Cortex of kidney (tissue), 1 donor: ENCODE measurements at places on chromosomes 3 and 15.

DNA sequence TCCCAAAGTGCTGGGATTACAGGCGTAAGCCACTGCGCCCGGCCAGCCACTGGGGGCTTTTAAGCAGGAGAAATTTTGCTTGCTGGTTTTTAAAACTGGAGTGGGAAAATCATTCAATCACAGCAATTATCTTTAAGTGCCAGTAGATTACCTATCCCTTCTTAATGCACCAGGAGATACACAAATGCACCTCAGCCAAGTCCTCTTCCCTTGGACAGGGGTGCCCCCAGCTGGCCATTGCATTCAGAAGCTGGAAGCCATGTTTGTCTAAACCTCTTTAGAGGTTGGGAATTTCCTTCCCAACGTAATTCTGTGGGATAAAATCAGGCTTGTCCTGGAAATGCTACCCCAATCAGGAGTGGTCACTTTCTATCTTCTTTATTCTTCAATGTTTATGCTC lies 26.6 kb downstream of the MIX23 start:
- DNase-seq: no peak

- DNase-seq: no peak
Observed at GRCh38 chr3:70182166-70182565, 130.3 kb downstream of the MDFIC2 start.

DNA sequence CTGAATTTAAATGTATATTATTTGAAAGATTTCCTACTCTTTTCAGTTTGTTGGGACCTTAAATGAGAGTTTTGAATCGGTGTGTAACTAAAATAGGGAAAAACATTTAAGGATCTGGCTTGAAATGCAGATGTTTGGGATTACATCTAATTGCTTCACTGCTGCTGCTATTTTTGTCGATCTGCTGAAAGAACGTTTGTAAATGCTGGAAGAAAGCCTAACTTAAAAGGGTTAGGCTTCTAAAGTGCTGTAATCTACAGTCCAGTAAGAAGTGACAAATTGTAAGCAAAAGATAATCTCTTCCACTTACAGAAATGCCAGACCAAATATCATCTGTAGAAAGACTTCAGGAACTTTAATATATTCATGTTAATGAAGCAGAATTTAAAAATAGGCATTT lies 691.6 kb downstream of the ZNF385D start:
- DNase-seq: no peak

GRCh38 chr15:25741256-25741580 lies 121.9 kb downstream of the ATP10A start:
- no peak for DNase-seq

DNA sequence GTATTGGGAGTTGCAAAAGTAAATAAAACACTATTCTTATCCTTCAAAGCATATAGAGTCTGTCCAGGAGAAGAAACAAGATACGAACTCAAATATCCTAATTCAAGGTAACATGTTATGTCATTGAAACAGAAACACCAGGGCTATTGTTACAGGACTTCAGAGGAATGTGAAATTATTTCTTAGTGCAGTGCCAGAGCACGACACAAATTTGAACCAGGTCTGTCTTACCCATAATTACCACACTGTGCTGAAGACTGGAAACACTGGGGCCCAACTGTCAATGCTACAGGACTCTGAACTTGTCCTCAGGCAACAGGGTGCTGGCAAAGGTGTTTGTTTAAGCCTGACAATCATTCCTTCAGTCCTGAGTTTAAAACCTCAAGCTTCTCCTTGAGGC lies 633.6 kb upstream of the UBE2E2 start:
- no peak for DNase-seq

DNA sequence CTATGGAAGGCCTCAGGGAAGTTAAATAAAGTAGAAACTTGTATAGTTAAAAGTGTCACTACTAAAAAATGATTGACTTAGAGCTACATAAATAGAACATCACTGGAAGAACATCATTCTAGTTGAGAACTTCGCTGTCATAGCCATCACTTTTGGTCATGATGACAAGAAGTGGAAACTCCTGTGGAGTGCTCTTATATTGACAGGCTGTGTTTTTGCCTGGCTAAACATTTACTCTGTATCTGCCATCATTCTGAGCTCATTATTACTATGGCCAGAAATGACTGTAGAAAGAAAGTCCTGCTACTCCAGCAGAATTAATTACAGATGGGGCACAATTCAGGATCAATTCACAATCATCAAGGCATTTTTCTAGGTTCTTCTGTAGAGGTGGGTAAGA lies 165.1 kb upstream of the GOLIM4 start:
- DNase-seq: no peak

GRCh38 chr3:159783780-159784742 lies 204.6 kb upstream of the IL12A start:
- DNase-seq: no peak

DNA sequence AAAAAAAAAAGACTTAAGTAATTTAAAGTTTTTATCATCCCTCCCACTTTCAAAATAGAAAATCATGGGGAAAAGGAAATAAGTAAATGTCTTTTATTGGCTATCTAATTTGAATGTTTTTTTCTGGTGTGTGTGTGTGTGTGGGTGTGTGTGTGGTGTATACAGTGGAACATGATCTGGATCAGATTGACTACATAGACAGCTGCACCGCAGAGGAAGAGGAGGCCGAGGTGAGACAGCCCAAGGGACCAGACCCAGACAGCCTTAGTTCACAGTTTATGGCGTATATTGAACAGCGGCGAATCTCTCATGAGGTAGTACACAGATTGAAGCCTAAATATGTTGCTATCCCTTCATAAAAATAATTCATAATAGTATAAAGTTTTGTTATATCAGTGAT lies 44.5 kb downstream of the LRCH3 start:
- no peak for DNase-seq

GRCh38 chr3:10975695-10976234 lies 16.8 kb upstream of the SLC6A1 start:
- no peak for DNase-seq

- DNase-seq: no peak
Observed at GRCh38 chr15:26438316-26438715, 334.6 kb downstream of the GABRB3 start.

DNA sequence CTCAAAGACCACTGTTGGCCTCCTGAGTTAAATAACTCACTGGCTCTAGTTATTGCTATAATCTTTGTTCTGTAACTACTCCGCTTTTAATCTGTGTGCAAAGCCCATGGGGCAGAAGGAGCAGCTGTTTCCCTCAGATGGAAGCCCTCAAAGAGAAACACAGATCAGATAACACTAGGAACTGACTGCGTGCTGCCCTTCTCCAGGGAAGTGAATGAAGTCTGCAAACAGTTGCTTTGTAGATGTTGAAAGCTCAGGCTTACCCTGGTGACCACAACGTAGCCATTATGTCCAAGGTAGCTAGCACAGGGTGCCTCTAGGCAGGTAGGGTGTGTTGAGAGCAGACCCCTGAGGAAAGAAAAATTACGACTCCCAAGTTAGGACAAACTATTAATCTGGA lies 152.3 kb upstream of the STAC start:
- DNase-seq: no peak

DNA sequence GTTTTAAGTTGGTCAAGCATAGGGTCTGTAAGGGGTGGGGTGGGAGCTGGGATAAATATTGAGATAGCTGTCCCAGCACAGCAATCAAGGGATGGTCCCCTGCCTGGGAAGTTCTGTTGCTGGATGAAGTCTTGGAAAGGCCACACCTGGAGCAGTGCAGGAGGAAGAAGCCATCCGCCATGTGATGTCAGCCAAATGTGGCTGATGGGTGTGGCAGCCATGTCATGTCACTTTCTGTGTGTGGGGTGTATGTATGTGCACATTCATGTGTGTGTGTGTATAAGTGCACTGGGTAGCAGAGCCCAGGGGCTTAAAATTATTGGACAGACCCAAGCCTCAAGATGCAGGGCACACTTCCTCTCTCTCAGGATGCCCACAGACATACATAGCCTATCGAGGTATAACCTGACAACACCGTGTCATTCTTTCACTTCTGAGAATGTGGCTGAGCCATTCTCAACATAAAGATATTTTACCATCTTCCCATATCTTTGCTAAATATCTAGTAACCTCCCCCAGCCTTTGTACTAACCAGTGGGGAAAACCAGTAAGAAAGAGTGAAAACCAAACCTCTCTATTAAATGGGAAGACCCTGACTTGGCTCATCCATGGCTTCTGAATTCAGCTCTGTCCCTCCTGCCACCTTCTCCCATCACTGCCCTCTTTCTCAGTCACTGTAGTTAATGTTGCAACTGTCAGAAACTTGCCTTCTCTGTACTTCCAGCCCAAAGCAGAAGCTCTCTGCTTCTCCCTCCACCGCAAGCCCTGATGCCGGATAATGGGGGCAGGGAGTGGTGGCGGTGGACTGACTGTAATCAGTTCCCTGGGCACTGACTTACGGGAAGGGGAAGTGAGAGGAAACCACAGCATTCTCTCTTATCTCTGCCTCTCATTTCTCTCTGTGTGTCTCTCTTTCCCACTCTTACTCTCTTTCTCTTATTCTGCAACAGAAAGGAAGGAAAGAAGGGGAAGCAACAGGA lies 11.2 kb downstream of the TNFSF10 start:
- DNase-seq: no peak

- DNase-seq: no peak
Observed at GRCh38 chr3:72288955-72289691, 504.2 kb upstream of the PROK2 start.

- no peak for DNase-seq
Observed at GRCh38 chr15:27358751-27359434, 387.9 kb downstream of the GABRG3 start.

GRCh38 chr15:71781179-71781964 lies 29.0 kb upstream of the NR2E3 start:
- DNase-seq: no peak

DNA sequence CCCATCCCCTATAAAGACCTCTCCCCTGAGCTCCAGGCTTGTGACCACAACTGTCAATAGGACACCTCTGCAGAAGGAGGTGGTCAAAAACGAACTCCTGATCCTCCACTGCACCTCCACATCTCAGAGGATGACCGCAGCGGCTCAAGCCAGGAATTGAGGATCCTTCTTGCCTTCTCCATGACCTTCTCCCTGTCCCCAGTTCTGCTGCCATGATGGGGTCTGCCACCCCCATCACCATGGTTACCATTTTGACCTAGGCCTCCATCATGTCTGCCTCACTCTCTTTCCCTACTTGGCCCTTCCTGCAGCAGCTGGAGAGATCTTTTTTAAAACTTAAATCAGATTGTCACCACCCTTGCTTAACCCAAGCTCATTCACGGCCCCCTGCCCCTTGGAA lies 81.3 kb upstream of the LINGO1 start:
- no peak for DNase-seq

DNA sequence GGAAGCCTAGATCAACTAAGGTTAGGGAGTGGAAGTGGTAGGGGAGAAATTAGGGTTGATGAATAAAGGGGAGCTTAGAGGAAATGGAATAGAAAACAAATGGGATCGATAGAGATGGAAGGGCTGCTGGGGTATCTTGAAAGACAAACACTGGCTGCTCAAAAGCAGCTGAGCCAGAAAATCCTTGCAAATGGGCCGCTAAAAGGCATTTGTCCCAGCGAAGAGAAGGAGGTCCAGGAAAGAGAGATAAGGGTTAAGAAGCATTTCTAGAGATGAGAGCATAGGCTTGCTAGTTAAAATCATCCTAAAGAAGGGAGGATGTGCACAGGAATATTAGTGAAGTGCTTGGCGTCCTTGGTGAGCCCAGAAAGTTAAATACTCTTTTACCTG lies 258.0 kb upstream of the CBLB start:
- DNase-seq: no peak

DNA sequence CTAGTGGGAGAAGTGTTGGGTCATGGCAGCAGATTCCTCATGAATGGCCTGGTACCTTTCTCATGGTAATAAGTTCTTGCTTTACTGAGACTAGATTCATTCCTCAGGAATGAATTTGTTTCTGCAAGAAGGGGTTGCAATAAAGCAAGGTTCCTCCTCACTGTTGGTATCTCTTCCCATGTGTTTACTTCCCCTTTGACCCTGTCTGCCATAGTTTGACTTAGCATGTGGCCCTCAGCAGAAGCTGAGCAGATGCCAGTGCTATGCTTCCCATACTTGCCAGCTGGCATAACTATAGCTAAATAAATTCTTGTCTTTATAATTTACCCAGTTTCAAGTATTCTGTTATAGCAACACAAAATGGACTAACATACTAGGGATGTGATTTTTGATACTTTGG lies 163.6 kb upstream of the COL8A1 start:
- no peak for DNase-seq

DNA sequence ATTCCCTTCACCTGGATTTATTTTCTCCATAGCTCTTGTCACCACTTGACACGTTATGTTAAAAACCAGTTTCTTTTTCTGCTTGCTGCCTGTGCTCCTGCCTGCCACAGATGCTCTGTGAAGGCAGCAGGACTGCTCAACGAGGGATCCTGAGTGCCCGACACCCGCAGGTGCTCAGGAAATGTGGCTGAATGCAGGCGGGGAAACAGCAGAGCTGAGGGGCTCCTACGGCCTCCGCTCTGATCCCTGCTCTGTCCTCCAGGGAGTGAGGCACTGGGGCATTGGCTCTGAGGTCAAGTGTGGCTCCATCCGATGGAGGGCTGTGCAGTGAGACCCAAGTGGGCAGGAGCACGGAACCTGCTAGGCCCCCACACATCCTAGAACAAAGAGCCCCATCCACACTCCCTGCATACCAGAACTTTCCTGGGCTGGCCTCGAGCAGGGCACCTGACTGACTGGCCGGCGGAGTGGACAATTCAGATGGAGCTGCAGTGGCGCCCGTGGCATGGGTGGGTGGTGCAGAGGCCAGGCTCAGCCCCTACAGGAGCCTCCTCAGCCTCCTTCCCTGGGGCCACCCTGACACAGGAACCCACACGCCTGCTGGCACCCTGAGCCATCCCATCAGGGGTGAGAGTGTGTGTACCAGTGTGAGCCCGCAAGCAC lies 27.9 kb downstream of the IQSEC1 start:
- no peak for DNase-seq

GRCh38 chr15:66954601-66955000 lies 110.8 kb upstream of the SMAD3 start:
- DNase-seq: no peak

DNA sequence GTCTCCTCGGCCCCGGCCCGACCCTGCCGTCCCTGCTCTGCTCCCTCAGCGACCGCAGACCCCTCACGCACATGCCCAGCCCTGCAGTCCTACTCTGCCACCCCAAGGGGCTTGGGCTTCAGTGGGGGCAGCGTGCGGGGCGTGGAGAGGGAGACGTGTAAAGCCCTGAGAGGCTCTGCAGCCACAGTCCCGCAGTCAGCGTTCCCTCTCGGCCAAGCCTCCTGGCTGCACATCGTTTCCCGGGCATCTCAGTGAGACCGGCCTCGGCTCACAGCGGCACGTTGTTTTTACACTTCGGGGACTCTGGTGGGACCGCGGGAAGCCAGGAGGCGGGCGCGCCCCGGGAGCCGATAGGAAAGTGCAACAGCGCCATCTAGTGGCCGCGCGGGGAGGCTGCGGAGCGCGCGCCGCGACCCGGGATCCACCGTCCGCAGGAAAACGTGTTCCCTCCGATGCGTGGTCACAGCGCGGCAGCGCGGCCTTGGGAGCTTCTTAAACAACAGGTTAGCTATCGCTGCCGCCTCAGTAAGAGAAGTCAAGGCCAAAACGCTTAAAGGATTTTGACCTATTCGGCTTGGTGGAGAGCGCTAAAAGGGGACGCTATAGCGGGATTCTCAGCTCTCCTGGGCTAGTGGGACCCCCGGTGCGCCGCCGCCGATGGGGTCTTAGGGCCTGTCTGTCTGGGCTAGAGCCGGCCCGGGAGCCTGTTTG lies 226.8 kb upstream of the IGF1R start:
- no peak for DNase-seq

GRCh38 chr3:195129644-195130492 lies 141.1 kb downstream of the XXYLT1 start:
- DNase-seq: no peak
